ENCODE measurements at places on chromosomes 16 and 17. TPM values are rescaled to one million over a fixed set of nuclear protein-coding genes. Genes with fewer than 3 reads are reported as not detected.

The PIK3R6 gene
- not detected for total RNA-seq

The GRIN2A gene
- not detected for total RNA-seq

The CHTF18 gene
- 7.9 TPM for total RNA-seq

The CDRT15 gene
- total RNA-seq: not detected

- no peak for DNase-seq
Observed at GRCh38 chr16:66422366-66422765, 4.7 kb upstream of the BEAN1 start.

DNA sequence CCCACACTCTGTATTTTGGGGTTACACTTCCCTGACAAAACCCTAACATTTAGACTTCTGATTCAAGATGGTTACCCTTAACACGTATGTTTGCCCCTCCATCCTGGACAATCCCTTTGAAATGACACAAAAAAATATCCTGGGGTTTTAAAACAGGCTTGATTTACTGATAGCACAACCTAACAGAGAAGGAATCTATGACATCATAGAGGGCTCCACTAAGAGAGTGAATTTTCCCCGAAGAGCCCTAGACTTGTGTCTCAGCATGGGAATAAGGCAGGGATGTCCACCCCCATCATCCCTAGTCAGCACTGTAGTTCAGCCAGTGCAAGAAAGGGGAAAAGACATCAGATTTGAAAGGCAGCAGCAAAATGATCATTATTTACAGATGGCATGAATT is 15.8 kb upstream of the SRCIN1 start:
- no peak for DNase-seq
